ENCODE measurements at places on chromosomes 2 and 18.

DNA sequence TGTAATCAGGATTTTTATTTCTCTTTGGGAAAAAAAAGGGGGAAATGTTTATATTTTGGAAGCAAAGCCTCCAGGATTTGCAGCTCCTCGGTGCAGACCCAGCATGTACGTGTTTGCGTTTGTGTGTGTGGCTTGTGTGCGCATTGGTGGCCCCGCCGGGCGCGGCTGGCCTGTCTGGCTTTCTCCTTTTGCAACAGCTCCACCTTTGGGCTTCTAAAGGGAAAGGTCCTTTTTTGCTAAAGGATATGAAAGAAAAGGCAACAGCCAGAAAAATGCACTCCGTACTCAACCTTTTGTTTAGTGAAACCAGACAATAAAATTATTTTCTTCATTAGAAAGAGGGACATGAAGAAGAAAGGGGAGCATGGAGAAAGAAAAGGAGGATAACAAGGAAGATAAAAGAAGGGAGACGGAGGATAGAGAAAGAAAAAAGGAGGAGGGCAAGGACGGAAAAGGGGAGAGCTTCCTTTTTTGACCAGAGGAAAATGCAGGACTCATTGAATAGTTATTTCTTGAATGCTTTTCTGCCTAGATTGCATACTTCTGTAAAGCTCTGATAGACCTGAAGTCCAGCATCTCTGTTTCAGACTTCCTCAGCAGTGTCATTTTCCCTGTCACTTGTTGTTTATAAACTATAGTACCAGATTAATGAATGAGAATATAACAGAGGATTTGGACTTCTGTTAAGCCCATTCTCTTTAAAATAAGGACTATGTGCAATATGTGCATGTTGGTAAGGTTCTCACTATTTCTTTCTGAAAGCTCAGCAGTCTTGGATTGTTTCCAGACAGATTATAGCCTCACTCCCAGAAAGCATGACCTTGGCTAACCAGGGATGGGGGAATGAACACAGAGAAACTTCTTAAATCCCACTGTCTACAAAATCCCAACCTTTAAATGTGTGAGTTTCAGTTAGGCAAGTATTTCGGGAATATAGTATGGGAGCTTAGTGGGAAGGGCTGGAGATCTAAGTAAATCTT lies 563.1 kb upstream of the PIK3C3 start:
- no peak for DNase-seq

DNA sequence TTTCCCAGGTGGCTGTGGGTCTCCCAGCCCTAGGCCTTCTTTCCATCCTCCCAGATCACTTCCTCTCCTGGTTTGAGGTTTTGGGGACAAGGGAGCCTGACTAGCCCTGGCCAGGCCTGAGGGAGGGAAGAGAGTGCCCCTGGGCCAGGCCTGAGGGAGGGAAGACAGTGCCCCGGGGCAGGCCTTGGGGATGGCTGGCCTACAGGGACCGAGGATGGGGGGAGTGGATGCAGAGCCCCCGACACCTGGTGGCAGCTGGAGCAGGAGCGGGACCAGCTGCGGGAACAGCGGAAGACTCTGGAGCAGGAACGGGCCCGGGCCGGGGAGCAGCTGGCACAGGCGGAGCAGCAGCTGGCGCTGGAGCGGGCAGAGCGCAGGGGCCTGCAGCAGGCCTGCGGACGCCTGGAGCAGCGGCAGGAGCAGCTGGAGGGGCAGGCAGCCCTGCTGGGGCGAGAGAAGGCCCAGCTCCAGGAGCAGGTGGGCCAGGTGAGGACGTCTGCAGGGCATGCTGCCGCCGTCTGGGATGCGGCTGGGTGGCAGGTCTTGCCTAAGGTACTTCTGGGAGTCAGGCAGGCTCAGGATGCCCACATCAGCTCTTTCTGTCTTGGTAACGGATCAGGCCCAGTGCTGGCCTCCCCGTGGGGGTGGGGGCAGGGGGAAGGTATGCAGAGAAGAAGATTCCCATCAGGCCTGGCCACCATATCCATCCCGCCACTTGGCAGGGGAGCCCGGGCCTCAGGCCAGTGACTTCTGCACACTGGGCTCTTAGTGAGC lies 29.2 kb downstream of the CROCC2 start:
- no peak for DNase-seq

GRCh38 chr18:9475643-9476591 lies 604 bp downstream of the RALBP1 start:
- no peak for DNase-seq

GRCh38 chr2:136236019-136236418 lies 118.1 kb upstream of the CXCR4 start:
- no peak for DNase-seq

GRCh38 chr2:145563741-145564615 lies 1044.1 kb upstream of the ZEB2 start:
- no peak for DNase-seq

- DNase-seq, result no peak
Measured at GRCh38 chr18:77762642-77763041, 513.0 kb downstream of the GALR1 start.

GRCh38 chr2:160332318-160332717 lies 132.2 kb upstream of the ITGB6 start:
- no peak for DNase-seq

DNA sequence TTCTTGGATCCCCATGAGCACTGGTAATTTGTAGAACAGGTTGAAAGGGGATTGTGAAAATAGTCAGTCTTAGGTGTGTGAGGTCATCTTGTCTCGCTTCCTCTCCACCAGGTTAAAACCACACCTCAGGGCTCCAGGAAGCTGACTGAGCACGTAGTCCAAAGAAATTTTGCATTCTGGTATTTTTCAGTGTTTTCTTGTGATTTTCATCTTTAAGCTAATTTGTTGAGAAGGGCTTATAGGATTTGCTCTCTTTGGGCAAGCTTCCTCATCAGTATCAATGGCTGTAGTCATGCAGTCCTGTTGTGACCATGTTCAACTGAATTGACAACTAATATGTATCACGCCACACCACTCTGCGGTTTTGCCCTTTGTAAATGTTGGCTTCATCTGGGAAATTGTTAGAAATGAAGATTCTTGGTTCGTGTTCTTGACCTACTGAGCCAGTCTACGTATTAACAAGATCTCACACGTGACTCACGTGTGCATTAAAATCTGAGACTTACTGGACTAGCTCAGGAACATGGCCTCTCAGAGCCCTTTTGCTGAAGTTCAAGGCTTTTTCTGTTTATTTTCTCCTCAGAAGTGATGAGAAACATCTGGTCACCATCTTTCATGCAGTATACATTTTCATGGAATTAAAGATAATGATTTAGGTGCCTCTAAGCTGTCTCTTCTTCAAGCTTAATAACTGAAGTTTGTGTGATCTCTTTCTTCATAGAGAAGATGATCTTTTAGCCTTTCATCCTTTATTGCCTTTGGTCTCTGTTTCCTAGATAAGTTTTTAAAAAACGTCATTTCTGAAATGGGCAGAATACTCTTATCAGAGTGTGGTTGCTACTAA lies 32.8 kb downstream of the FMNL2 start:
- no peak for DNase-seq

DNA sequence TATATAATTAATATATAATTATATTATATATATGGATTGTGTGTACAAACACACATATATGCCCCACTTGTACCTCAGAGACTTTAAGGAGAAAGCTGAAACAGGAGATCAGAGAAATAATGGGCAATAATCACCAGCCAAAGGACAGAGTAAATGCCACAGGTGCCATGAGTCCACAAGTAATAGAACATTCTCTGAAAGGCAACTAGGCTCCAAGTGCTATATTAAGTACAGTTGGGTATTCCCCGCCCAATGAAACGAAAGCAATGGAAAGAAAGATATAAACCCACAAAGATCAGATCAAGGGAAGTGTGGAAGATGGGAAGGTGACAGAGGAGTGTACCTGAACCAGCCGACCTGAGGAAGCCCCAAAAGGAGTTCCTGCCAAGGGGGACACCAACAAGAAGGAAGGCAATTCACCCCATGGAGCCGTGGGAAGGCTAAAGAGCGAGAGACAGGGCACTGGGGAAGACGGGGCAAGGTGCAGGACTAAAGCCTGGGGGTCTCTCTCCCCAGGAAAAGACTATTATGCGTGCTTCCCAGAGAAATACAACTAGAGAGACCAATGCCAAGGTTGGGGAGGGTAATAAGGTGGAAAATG lies 19.0 kb downstream of the DYM start:
- DNase-seq, result no peak

DNA sequence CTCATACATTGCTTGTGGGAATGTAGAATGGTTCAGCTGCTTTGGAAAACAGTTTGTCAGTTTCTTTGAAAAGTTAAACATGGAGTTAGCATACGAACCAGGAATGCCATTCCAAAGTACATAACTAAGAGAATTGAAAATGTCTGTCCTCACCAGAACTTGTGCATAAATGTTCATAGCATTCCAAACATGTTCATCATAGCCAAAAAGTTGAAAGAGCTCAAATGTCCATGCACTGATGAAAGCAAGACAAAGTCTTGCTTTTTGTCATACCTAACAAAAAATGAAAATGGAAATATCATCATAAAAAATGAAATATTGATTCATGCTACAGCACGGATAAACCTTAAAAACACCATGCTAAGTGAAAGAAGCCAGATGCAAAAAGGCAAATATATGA lies 408.8 kb upstream of the UBE2E3 start:
- DNase-seq, result peak; percentile 21

- no peak for DNase-seq
Measured at GRCh38 chr2:101305035-101305434, 3.5 kb downstream of the RNF149 start.

DNA sequence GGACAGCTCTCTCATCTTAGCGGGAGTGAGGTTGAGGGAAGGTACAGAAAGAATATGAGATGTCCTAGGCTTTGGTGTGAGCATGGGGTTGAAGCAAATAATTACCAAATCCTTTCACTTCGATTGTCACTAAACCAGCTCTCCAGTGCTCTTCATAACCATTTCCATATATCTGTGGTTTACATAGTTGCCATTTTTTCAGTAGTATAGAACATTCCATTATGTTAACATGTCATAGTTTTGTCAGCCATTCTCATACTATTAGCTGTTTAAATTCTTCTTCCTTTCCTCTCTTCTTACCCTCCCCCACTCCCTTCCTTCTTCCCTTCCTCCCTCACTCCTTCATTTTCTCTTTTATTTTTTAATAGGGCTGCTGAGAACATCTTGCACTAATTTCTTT lies 205.9 kb downstream of the BABAM2 start:
- DNase-seq, result no peak

- peak; percentile 97 for DNase-seq
Measured at GRCh38 chr18:54742659-54743604, 85.3 kb upstream of the RAB27B start.

GRCh38 chr2:100383306-100383705 lies 34.2 kb downstream of the CHST10 start:
- DNase-seq, result no peak

DNA sequence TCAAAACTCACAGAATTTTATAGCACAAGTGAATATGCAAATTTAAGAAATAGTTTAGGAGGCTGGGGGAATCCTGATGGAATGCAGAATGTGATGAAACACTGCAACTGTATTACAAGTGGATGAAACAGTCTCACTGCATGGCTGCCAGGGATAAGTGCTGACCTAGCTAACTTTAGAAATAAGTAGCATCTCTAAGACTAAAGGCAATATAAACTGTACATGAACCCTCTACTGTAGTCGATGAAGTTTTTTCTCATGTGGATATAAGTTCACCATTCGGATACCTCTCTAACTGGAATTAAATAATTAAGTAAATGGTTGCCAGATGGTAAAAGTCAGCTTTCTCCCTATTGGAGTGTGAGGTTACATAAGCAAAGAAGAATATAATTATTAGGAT lies 777.8 kb upstream of the RAB6C start:
- no peak for DNase-seq

- no peak for DNase-seq
Measured at GRCh38 chr18:44320619-44321460, 359.8 kb upstream of the SETBP1 start.

- DNase-seq, result no peak
Measured at GRCh38 chr2:156800781-156801361, 364.7 kb downstream of the GPD2 start.

DNA sequence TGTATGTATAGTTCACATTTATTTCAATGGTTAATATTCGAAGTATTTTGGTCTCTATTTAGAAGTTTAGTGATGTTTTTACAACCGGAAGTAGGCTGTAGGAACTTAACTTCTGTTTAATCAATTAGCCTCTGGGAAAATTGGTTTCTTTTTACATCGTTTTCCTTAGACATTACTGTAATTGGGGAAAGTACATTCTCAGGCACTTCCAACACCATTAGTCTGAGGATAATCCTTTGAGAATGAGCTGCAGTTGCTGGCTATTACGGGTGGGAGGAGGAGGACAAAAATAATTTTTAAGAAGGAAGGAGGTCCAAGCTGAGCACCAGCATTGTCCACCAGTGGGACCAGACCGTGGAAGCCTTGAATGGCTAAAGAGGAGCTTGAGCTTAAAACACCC lies 70.4 kb upstream of the ST3GAL5 start:
- no peak for DNase-seq

- no peak for DNase-seq
Measured at GRCh38 chr2:204652063-204652462, 106.8 kb downstream of the PARD3B start.

GRCh38 chr18:37422116-37422515 lies 143.5 kb downstream of the CELF4 start:
- no peak for DNase-seq

DNA sequence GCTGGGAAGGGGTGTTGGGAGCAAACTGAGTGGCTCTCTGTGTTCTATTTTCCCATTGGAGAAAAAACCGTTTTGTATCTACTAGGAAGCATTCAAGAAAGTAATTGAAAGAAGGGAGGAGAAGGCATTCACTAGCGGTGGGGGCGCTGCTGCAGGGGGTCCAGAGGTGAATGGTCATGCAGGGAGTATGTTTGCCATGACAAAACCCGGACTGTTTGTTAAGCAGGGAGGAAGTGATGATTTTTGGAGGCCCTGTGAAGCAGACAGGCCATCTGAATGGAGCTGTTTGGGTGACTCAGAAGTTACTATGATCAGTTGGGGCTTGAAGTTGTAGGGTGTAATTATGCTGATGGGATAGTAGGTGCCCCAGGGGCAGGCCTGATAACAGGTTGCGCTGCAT lies 7.0 kb downstream of the TAF4B start:
- DNase-seq, result no peak

- DNase-seq, result peak; percentile 57
Measured at GRCh38 chr2:172655091-172655837, 80.4 kb upstream of the RAPGEF4 start.

DNA sequence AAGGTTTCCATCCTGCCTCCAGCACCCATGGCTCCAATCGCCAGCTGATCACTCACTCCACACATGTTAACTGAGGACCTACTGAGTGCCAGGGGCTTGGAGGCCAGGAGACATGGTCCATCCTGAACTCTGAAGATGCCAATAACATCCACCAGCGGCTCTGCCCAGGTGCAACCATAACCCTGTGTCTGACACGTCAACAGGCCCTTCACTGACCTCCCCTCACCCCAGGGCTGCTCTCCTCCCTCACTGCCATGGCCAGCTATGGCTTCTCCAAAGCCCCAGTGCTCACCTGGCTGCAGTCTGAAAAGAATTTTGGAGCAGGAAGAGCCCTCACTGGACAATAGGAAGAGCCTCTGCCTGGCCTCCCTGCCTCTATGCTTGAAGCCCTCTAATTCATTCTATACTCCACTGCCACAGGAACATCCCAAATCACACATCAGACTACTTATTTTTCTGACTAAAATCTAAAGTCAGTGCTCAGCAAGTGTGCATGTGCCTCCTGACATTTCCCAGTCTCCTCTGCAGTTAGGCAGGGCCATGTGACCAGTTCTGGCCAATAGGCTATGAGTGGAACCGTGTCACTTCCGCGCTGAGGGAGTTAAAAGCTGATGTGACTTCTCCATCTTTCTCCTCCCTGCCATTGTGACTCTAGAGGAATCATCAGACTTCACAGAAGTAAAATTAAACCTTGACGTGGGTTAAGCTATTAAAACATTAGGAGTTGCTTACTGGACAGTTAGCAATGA lies 37.2 kb downstream of the ZBTB7C start:
- no peak for DNase-seq
